ENCODE measurements at places on chromosomes 6 and 20. TPM values are rescaled to one million over a fixed set of nuclear protein-coding genes. Genes with fewer than 3 reads are reported as not detected.

Gene NMBR
- total RNA-seq, result not detected

GRCh38 chr6:107246972-107247615 is 131.8 kb upstream of the BEND3 start:
- DNase-seq, result no peak

Gene COL11A2
- 1.4 TPM for total RNA-seq

Gene FOXP4
- total RNA-seq, result 4.1 TPM

GRCh38 chr20:25220810-25221591 is 25.5 kb downstream of the ENTPD6 start:
- DNase-seq, result no peak

Gene PNLDC1
- 0.71 TPM for total RNA-seq

DNA sequence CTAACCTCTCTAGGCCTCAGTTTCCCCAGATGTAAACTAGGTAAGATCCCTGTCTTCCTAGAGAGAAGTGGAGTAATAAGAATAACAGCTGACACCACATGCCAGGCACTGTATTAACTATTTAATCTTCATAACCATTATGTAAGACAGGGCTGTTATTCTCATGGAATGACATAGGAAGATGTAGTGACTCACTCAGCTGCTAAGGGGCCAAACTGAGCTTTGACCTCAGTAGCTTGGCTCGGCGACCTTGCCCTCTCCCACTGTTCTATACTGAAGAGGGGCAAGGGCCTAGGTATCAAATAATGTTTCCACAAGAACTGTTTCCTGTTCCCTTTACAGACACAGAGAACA is 2.9 kb upstream of the MDGA1 start:
- DNase-seq, result no peak
